ENCODE measurements at places on chromosomes 7 and 10. TPM values are rescaled to one million over a fixed set of nuclear protein-coding genes. Genes with fewer than 3 reads are reported as not detected.

SFRP4 gene
- total RNA-seq, result 8.3 TPM

EBF3 gene
- 0.33 TPM for total RNA-seq

PPP1R17 gene
- not detected for total RNA-seq

DNA sequence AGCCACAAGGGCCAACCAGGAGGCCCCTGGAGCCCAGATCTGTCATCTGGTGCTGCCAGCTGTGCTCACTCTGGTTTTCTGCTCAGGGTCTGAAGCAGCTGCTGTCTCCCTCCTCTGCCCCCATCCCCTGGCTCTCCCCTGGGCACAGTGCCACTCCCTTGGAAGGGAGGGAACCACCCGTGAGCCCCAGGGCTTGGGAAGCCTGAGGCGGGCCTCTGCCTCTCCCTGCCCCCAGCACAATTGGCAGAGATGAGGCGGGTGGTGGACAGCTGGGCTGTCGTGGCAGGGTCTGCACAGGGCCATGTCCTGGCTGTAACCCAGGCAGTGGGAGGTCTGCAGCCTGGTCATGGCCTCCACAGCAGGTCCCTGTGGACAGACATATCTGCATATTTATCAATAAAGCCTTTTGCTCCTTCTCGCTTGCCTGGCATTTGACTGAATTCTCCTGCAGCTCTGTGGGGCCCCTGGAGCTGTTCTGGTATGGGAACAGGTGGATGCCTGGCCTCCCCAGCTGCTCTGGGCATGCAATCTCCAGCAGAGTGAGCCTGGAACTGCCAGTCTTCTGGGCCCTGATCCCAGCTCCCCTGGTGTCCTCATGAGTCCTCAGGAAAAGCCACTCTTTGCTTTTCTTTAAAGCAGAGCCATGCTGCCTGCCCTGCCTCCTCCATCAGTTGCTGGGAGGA is 1.6 kb upstream of the ANKRD2 start:
- DNase-seq, result no peak

DNA sequence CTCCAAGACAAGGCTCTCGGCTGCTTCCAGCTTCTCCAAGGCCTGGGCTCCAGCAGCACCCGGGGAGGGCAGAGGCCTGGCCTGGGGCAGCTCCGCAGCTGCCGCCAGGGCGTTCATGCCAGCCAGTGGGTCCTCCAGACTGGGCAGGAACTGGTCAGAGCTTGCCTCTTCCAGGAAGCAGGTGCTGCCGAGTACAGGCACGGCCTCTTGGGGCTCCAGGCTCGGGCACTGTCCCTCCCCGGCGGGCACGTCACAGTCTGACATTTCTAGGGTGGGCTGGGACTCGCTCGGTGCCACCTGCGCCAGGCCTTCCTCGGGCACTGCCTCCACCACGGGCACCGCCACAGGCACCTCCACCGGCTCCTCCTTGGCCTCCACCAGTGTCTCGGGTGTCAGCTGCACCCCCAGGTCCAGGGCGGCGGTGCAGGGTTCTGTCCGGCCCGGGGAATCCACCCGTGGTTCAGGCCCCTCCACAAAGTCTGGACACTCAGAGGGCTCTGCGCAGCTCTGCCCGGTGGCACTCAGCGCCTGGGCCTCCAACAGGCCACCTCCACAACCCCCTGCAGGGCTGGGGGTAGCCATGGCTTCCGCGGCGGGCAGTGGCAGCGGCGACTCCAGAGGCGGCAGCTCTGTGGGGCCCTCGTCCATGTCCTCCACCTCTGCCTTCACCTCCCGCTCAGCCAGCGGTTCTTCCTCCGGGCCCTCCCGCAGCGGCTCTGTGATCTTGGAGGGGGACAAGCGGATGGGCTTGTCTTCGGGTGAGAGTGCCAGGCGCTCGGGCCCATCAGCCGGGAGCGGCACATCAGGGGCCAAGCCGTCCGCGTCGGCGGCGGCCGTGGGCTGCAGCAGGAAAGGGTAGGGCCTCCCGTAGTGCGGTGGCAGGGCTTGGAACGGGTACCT is 52.9 kb downstream of the TNRC18 start:
- no peak for DNase-seq

DNA sequence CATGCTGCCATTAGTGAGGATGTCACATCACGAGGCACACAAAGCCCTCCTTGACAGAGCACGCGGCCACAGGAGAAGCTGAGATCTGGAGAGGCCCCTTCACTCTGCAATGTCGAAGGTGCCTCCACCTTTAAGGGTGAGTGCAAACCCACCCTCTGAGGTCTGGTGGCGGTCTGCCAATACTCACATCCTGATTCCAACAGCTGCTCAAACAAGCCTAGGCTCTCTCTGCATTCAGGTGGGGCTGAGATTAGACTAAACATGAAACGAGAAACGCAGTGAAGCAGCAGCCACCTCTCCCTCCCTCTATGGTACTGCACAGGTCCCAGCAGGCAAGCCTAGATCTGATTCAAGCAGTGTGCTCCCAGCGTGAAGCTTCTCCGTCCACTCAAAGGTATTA is 151.8 kb downstream of the TCERG1L start:
- DNase-seq, result no peak

GRCh38 chr10:97140049-97140846 is 45.5 kb downstream of the SLIT1 start:
- DNase-seq, result no peak

DNA sequence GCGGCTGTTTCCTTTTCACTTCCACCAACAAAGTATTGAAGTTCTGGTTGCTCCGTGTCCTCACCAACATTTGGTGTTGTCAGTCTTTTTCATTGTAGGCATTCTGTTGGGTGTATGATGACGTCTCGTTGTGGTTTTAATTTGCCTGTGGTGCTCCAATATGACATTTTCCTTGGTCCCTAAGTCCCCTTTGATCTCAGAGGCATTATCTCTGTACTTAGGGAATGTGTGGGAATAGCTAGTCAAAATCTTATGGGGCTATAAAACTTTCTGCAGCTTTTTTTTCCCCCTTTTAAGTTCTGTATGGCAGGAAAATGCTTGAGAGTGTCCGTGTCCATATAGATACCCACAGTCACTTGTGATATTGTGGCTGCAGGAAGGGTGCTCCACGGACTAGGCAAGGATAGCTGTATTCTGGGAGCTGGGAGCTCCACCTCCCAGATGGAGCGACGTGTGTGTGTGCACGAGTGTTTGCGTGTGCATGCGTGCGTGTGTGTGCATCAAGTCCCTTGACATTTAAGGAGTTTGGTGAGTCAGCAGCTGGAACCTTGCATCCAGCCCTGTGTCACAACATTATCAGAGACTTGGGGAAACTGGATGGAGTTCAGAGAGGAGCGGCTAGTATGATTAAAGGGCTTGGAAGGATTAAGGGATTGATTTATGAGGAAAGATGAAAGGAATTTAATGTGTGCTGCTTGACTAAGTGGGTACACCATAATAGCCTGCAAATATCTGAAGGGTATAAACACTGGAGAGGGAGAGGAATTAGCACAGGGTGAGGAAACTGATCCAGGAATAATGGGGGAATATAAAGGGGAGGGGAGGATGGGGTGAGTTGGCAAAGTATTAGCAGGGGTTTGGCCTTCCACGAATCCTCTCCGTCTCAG is 66.8 kb downstream of the LRMDA start:
- no peak for DNase-seq

DNA sequence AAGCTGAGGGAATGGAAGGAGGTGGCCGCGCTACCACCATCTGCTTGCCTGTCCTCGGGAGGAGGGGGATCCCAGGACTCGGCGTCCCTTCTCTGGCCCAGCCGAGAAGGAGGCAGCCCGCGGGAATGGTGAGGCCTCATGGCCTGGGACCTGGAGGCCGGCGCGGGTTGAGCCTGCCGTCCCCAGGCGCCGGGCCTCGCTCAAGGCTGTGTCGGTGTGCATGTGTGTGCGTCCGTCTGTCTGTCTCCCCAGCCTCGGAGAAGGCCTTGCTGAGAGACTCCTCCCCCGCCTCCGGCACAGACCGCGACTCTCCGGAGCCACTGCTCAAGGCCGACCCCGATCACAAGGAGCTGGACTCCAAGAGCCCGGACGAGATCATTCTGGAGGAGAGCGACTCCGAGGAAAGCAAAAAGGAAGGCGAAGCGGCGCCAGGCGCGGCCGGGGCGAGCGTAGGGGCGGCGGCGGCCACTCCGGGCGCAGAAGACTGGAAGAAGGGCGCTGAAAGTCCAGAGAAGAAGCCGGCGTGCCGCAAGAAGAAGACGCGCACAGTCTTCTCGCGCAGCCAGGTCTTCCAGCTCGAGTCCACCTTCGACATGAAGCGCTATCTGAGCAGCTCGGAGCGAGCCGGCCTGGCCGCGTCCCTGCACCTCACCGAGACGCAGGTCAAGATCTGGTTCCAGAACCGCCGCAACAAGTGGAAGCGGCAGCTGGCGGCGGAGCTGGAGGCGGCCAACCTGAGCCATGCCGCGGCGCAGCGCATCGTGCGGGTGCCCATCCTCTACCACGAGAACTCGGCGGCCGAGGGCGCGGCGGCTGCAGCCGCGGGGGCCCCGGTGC is 1.3 kb downstream of the HMX3 start:
- no peak for DNase-seq

GRCh38 chr10:97204826-97205679 is 19.3 kb upstream of the SLIT1 start:
- DNase-seq, result no peak

GRCh38 chr10:32409741-32410140 is 36.2 kb upstream of the CCDC7 start:
- DNase-seq, result no peak

DNA sequence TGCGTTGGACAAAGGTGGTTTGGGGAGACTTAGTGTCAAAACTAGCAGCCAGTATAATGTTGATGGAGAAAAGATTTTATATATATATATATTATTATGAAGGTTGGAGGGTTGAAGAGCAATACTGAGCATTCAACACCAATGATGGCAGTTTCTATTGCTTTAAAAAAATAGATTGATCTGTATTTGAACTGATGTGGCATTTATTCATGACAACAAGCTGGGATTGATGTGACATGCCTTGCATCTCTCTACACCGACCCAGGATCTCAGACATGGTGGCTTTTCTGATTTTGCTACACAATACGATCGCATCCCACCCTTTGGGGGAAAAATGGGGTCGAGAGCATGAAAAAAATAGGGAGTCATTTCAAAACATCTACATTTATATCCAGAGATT is 175.4 kb downstream of the POU6F2 start:
- DNase-seq, result no peak

- no peak for DNase-seq
These were observed 39.4 kb upstream of the FOXL3 start for GRCh38 chr7:250523-250922.

DNA sequence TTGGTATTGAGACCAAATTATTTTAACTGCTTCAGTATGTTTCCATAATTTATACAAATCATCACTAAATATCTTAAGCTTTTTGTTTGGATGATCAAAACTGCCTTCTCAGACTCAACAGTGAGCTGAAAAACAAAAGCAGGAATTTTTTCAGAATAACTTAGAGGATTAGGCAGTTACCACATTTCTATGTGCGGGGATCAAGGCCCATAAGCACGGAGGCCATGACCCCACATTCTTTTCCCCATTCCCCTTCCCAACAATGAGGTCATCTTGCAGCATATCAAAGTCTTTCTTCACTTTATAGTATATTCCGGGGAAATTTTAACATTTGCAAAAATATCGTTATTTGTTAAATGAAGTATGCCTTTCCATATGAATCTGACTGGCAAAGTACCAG is 125.8 kb downstream of the ELMO1 start:
- no peak for DNase-seq

DNA sequence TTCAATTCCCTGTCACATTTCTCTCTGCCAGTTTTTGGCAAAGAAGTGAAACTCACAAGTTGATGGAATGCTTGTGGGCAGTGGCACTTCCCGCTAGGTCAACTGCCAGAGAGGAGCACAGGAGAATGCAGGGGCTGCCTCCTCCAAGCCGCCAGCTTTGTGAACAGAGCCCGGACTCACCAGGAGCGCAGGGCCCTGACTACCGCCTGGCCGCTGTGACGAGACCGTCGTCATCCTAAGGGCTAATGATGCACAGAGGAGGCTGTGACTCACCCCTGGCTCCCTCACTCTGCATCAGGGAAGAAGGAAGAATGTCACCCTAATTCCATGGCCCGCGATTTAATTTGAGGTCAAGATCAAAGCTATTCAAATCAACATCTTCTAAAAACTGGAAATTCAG is 123.9 kb downstream of the TAX1BP1 start:
- peak; percentile 98 for DNase-seq

GRCh38 chr10:14803827-14804226 is 29.1 kb upstream of the FAM107B start:
- DNase-seq, result no peak

DNA sequence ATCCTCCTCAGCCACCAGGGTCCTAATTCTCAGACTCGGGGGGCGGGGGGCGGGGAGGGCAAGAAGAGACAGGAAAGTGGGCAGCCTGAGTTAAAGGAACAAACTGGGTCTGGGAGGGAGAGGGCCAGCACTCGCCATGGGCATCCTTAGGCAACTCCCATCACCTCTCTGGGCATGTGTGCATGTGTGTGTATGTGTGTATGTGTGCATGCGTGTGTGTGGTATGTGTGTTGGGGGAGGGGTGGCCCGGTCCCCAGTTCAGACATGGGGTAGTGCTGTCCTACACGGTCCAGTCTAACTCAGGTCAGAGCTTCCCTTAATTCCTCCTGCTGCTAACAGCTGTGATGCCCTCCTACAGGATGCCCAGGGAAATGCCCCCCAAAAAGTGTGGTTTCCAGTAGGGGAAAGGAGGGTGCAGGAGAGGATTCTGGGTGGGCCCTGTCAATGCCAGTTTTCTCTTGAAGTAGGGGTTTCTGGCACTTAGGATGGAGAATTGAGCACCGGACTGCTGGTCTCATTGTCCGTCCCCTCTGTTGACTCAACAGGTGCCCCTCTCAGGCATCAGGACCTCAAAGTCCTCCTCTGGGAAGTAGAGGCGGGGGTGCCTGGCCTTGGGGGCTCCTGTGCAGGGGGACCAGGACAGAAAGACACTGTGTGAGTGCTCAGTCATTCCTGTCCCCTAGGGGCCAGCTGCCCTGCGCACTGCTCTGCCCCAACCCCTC is 15.1 kb upstream of the ZMIZ1 start:
- no peak for DNase-seq

DNA sequence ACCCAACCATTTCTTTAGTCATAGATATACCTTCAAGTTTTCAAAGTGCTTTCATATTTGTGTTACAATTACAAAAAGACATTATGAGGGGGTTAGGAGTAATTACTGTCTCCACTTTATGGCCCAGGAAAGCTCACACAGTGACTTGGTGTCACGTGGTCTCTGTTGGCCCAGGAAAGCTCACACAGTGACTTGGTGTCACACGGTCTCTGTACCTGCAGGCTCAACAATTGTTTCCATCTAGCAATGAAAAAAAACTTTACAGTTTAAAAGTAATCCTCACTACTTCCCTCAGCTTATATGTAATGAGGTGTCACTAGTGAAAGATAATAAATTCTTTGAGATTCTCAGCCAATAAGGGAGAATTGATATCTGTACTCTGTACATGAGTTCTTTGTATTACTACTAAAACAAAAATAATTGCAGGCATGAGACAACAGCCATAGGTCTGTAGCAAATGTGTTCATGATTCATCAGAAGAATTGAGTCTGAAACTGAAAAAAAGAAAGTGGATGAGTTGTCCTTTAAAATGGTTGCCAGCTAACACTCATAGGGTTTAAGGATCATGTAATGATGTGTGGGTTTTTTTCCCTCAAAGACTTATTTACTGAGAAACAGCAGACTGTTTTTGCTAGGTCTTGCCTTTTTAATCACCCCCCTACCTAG is 10.9 kb downstream of the OGDH start:
- no peak for DNase-seq

- DNase-seq, result no peak
These were observed 139.3 kb upstream of the WDR11 start for GRCh38 chr10:120711860-120712259.
